RPMI7951 (cell line): ENCODE measurements at places on chromosomes 16 and 17. TPM values are rescaled to one million over a fixed set of nuclear protein-coding genes. Genes with fewer than 3 reads are reported as not detected.

Gene RPL23
- 1,124 and 1,333 TPM in 2 replicates for total RNA-seq

Gene KRTAP4-4
- total RNA-seq: not detected in 2 replicates

Gene NETO2
- total RNA-seq: 265 and 331 TPM in 2 replicates

Gene TP53TG3F
- total RNA-seq: 0.10 TPM in 1 of 2 replicates, not detected in the other

Gene KRTAP3-1
- not detected in 2 replicates for total RNA-seq

Gene TEX19
- total RNA-seq: 0.24 TPM in 1 of 2 replicates, not detected in the other

Gene GID4
- 4.9 and 6.0 TPM in 2 replicates for total RNA-seq
